ENCODE measurements at places on chromosomes 16 and 17.

DNA sequence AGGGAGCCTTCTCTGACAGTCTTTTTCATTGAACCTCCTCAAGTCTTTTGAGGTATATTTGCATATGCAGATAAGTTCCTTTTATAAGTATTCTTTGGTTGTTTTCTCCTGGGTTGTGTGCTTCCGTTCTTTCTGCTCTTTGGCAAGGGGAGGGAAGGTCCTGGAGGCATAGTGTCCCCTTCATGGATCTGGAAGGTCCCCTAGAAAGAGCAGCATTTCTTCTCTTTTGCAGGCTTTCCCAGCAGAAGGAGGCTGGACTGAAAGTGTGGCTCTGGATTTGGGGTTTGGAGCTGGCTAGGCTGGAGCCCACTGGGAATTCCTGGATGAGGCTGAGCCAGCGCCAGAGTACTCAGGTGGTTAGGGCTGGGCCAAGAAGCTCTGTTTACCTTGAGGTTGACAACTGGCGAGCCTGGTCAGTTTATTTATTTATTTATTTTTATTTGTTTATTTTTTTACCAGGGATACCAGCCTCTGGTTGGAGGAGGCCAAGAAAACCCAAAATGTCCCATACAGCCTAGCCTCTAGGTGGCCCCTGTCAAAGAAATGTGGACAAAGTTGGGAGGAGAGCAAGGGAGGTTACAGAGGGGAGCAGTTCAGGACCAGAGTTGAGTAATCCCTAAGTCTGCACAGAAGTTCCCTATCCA, 5.4 kb upstream of the TOP2A start:
- no peak overlapping the region for H3K27ac ChIP-seq
- H3K36me3 ChIP-seq: no peaks in the 10 kb centered on the region
- no peaks in the 10 kb centered on the region for H3K27me3 ChIP-seq
- peaks cover 17% of the 10 kb centered on the region for H3K4me1 ChIP-seq
- H3K4me3 ChIP-seq: no peak overlapping the region
- DNase-seq: no peak

DNA sequence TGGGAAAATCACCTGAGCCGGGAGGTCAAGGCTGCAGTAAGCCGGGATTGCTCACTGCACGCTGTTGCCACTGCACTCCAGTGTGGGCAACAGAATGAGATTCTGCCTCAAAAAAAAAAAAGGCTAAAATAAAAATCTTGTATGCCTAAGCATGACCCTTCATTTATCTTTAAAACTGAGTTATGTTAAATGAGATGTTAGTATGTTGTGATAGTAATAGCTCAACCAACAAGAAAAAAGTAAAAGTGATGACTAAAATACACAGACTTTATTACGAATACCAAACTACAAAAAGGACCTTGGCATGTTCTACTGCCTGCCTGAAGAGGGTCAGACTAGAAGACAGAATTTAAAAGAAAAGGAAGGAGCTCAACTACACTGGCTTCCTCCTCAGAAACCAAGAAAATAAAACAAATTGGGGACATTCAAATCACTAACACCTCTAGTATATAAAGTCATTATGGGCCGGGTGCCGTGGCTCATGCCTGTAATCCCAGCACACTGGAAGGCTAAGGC, 4.4 kb downstream of the SMURF2 start:
- H3K27ac ChIP-seq: no peak overlapping the region
- H3K36me3 ChIP-seq: no peaks in the 10 kb centered on the region
- H3K4me1 ChIP-seq: peaks cover 12% of the 10 kb centered on the region
- H3K27me3 ChIP-seq: no peaks in the 10 kb centered on the region
- DNase-seq: no peak
- no peak overlapping the region for H3K4me3 ChIP-seq

GRCh38 chr17:63798572-63799106, 24.7 kb downstream of the DDX42 start:
- H3K4me1 ChIP-seq: no peaks in the 10 kb centered on the region
- H3K27ac ChIP-seq: no peak overlapping the region

DNA sequence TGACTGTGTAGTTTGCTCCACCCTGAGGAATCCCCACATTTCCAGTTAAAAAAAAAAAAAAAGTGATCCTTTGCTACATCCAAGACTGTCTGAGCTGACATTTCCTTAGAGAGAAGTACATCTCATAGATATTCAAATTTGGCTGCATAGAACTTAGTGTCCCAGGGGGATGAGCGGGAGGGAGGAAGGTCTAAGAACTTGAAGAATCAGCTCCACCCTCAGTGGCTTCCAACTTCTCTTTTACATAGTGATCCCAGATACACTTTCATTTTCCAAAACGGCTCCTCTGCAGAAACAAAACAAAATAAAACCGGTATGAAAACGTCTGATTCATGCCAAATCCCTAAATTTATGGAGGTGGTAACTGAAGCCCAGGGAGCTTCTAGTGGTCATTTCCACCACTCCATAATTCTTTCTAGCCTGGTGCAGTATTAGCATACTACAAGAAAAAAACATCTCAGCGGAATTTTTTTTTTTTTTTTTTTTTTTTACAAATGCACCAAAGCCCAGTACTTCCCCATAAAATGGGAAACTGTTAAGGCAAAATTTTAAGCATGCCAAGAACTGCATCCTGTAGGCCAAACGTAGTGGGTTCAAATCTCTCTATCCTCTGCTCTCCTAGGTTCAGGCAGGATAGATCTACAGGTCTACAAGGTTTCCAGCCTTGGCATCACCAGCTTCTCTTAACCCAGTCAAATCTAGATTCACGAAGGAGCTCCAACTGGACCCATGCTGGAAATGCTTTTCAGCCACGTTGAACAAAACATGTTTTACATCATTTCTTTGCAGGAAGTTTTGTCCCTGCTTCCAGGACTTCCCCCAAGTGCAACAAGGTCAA, 29.3 kb downstream of the MAF start:
- DNase-seq: no peak
- H3K36me3 ChIP-seq: no peaks in the 10 kb centered on the region
- H3K27me3 ChIP-seq: no peaks in the 10 kb centered on the region
- H3K4me1 ChIP-seq: no peaks in the 10 kb centered on the region
- H3K27ac ChIP-seq: no peak overlapping the region

GRCh38 chr17:73663614-73664013, 19.4 kb upstream of the SDK2 start:
- DNase-seq: no peak
- peaks cover 53% of the 10 kb centered on the region for H3K27me3 ChIP-seq
- no peaks in the 10 kb centered on the region for H3K4me1 ChIP-seq
- H3K27ac ChIP-seq: no peak overlapping the region

GRCh38 chr16:6852643-6853225, 479.9 kb upstream of the RBFOX1 start:
- H3K4me1 ChIP-seq: no peaks in the 10 kb centered on the region
- H3K27ac ChIP-seq: no peak overlapping the region
- DNase-seq: no peak

Data from esophagus squamous epithelium (tissue), 5 donors.